Mesenteric fat pad (tissue), 1 donor: ENCODE measurements at places on chromosomes 4 and X. TPM values are rescaled to one million over a fixed set of nuclear protein-coding genes. Genes with fewer than 3 reads are reported as not detected.

GRCh38 chrX:71846429-71846828 is 64.2 kb upstream of the NHSL2 start:
- DNase-seq: no peak

DNA sequence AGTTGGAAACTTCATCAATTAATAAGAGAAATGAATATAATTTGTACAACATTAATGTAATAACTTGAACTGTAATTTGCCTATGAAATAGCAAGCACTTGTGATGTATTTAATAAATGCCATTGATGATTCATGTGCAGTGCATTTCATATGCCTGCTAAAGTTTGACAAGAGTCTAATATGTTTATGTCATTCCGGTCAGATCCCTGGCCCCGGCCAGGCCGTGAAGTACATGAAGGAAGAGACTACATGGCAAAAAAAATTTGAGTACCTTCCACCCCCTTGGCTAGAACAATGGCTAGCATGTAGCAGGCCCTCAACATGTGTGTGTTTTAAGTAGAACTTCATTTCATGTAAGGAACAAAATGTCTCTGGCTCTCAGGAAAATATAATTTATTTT is 161.3 kb downstream of the ATP10D start:
- DNase-seq: no peak

GRCh38 chrX:78330540-78330939 is 3.1 kb upstream of the CYSLTR1 start:
- no peak for DNase-seq

- no peak for DNase-seq
Measured at GRCh38 chrX:22063284-22063683, 31.2 kb downstream of the PHEX start.

The HSD17B11 gene
- 52.7 TPM for total RNA-seq

DNA sequence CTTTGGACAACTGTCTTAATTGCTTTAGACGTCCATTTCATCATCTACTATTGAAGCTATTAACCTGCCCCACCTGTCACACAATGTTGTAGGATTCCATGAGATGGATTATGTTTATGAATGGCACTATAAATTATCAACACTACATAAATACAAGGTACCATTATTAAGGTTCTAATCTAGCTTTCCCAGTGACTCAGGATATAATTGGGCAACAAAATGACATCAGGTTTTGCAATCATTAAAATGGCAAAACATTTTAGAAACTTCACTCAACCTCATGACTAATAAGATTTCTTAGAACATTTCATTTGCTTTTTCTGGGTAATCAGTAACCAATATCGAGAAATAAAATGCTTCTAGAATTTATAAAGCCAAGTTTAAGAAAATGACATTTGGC is 9.2 kb downstream of the HOPX start:
- DNase-seq: no peak

DNA sequence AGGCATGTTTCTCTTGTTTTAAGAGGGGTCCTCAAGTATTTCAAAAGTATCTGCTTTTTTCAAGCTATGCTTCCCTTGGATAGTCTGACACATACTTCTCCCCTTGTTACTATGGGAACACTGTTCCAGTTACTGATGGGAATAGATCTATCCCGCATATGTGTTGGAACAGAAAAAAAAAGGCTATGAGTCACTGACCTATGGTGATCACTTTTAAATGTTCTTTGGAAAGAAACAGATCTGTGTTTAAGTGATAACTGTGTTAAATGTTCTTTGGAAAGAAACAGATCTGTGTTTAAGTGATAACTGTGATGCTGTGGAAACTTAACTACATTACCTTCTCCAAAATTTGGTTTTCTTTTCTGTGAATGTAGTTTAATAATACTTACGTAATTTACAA is 303.2 kb downstream of the TEX13C start:
- no peak for DNase-seq

- no peak for DNase-seq
Measured at GRCh38 chr4:151673908-151674520, 86.8 kb downstream of the GATB start.

DNA sequence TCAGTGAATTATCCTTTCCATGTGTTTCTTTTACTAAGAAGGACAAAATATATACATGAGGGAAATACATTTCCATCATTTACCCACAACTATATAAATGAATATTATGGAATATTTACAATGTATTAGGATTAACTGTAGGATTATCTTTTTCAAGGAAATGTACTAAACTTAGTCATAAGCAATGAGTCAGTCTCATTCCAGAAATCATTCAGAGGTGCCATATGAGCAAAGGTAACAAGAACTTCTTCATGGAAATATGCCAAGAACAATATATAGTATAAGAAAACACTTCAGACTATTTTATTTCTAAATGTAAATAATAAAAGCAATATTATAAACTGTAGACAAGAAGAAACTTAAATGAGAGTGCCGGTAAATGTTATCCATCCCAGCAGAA is 67.1 kb downstream of the USP38 start:
- no peak for DNase-seq

DNA sequence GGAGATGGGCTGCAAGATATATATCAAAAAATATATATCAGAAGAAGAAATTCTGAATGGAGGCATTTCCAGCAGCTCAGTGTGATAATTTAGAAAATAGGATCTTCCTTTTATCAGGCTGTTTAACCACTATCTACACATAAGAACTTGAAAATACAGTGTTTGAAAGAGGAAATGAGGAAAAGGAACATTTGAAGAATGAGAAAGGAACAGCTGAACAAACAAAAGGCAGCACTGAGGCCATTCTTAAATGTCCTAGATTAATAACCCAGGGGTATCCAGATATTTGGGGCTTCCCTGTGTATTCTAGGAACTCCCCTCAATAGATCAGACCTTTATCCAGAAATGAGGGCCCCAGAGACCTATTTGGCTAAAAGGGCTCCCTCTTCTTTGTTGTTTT is 4.1 kb downstream of the SLC39A8 start:
- no peak for DNase-seq

DNA sequence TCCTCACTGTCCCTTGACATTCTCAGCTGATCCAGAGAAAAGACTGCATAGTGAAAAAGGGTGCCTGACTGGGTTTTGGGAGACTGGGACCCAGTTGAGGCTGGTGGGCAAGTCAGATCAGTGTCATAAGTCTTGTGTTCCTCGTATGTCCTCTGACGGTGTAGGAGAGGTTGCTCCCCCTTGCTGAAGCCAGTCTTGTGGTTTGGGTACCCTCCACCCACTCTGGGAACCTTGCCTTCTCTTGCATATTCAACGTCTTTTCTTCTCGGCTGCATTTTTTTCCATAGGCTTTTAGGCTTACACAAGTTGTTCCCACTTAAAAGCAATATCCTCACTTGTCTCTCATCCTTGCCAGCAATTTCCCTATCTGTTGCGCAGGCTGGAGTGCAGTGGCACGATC is 211.9 kb downstream of the PTTG2 start:
- peak; percentile 22 for DNase-seq

DNA sequence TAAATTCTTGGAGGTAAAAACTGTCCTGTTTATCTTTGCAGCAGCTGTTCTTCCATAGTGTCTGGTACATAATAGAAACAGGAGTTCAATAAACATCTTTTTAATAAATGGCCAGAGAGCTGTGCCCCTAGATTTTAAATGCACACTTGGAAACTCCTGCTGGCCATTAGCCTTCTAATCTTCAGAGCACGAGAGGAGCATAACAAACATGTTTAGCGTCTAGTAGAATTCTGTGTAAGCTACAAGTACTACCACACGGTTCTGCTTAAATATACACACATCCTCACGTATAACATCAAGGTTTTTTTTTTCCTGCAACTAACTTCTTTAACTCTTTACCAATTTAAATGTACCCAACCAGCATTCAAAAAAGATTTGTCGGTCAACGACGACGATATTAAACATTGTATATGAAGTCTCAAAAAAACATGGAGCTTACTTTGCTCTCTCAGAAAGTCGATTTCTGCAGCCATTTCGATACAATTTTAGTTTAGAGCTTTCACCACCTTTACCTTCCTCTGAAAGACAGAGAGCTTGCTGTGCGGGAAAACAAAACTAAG is 628 bp downstream of the SCLT1 start:
- no peak for DNase-seq

DNA sequence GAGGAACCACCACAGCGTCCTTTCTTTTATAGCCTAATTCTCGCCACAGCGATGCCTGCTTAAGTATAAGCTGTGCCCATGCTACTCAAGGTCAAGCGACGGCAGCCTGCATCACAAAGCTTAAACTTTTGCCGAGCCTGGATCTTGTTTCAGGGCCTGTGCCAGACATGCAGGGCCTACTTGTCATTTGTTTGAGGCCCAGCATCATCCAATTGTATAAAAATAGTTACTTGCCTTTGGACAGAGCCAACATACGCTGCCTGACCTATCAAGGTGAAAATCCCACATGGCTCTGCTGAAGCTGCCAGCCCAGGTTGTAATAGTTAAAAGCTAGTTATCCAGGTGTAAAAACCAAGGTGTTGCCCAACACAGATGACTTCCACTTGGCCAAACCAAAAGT is 107.1 kb downstream of the TMEM131L start:
- DNase-seq: no peak

The GPR173 gene
- 1.9 TPM for total RNA-seq

DNA sequence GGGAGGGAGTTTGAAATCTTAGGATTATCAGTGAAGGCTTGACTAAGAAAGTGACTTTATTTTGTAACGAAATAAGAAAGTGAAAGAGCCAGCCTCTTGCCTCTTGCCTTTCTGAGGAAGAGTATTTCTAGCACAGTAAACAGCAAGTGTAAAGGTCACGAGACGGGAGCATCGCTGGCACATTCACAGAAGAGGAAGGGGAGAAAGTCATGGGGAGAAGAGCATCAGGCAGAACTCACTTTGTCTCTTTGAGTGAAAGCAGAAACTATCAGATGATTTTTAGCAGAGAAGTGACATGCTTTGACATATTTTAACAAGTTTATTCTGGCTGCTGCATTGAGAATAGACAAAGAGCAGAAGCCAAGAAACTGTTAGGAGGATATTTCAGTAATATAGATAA is 313.8 kb downstream of the CAMK2D start:
- no peak for DNase-seq

The PAK3 gene
- total RNA-seq: 1.3 TPM

GRCh38 chr4:113398441-113399143 is 349.1 kb downstream of the ANK2 start:
- no peak for DNase-seq

DNA sequence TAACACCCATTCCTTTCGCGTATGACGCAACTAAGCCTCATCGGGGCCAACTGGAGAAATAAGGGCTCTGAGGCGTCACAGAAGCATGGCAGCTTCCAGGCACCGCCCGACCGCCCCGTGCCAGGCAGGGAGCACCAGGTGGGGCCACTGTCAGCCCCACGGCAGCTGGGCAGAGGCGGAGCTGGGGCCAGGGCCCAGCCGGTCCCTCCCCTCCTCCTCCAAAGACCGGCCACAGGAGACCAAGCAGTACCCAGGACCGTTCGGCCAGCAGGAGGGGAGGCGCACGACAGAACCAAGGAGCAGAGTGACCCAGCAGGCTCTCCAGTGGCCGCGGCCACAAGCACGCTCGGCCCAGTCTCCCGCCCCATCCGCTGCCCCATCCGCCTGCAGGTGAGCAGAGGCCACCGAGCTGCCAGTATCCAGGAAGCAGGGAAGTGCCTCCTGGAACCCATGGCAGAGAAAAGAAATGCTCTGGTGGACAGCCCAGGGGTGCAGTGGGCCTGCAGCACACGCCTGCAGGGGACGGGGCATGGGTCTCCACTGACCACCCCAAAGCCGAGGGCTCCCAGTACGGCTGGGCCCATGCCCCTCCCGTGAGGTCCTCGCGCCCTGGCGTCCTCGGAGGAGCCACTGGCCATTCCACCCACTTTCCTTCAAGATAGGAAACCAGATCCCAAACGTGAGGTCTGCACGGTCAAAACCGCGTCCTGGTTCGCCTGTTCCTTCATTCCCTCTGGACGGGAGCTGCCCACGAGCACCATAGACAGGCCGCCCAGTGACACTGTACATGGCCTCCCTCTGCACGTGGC is 9.6 kb downstream of the CTBP1 start:
- no peak for DNase-seq

DNA sequence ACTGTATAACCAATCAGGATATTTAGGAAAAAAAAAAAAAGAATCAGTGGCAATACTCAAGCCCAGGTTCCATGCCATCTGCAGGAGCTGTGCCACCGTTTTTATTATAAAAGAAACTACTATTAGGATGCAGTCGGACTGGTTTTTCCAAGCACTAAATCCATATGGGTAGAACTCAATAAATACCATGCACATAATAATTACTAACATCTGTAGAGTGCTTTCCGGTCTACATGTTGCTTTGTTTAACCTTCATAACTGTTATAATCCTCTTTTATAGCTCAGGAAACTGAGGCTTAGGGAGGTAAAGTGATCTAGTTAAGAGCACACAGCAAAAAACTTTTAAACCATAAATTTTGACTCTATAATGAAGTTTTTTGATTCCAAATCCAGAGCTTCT is 24.0 kb downstream of the ARSJ start:
- DNase-seq: no peak

GRCh38 chr4:123327846-123328429 is 68.7 kb upstream of the SPRY1 start:
- DNase-seq: no peak

- DNase-seq: no peak
Measured at GRCh38 chr4:53313510-53313909, 52.4 kb downstream of the SCFD2 start.

The ANK2 gene
- 97.0 TPM for total RNA-seq

DNA sequence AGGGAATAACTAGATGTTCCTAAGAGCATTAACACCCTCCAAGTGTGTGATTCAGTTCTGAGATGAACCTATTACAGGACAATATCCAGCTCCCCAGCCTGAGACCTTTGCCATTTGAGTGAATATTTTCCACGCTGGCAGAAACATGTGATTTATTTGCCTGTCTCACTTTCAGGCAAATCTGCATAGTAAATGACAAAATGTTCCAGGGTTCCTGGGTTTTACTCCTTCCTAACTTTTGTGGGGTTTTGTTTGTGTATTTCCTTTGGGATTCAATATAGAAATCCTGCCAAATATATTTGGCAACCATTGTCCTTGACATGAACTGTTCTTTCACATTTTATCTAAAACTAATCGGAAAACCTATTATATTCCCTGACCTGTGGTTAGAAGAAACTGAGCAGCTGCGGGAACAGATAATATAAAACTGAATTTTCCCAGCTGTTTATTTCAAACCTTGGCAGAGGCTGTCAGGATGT is 12.5 kb downstream of the F8 start:
- no peak for DNase-seq

The XK gene
- 0.13 TPM for total RNA-seq

- DNase-seq: no peak
Measured at GRCh38 chr4:189029976-189030504, 890.8 kb downstream of the TRIML1 start.

The C4orf50 gene
- not detected for total RNA-seq

GRCh38 chr4:100130964-100131363 is 59.3 kb downstream of the DDIT4L start:
- no peak for DNase-seq

- DNase-seq: no peak
Measured at GRCh38 chr4:26896636-26897035, 36.0 kb downstream of the STIM2 start.
